Midbrain (tissue), 1 donor: ENCODE measurements at places on chromosomes 12 and 14.

GRCh38 chr12:110355073-110355472, 48.4 kb downstream of the ANAPC7 start:
- no peak for DNase-seq

DNA sequence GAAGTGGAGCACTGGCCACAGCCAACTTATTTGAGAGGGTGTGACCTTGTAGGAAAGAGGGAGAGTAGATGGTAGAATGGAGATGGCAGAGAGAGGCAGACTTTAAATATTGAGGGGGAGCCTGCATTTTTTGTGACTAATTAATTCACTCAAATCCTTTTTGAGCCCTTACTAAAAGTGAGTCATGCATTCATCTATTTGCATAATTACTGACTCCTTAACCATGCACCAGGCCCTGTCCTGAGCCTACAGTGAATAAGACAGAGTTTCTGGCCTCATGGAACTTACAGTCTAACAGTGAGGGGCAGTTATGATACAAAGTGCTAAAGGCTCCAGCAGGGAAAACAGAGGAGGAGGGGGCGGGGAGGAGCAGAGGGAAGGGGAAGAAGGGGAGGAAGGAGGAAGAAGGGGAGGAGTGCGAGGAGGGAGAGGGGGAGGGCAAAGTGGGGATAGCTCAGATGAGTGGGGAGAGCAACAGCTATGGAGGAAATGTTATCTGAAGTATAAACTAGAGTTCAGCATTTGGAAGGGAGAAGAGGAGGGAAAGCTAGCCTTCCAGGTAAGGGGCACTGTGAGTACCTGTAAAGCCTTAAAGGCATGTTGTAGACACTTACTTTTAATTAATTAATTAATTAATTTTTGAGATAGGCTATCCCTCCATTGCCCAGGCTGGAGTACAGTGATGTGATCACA, 7.5 kb upstream of the CTDSP2 start:
- DNase-seq, result no peak

DNA sequence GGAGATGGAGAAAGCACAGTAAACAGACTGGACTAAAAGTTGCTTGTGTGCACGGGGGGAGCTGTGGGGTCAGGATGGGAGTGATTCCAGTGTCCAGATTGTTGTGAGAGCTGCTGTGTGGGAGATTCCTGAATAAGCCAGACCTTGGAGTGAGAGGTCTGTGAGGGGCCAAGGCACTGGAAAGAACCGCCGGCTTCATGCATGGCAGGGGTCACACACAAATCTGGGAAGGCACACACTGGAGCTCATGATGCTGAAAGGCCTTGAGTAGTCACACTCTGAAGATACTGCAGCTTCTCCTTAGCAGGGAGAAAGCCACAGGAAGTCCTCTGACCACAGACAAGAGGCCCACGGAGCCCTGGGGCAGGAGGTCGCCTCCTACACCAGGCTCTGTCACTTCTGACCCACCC, 23.1 kb downstream of the ADCY6 start:
- no peak for DNase-seq

GRCh38 chr12:68374307-68374982, 42.3 kb upstream of the MDM1 start:
- DNase-seq, result no peak

DNA sequence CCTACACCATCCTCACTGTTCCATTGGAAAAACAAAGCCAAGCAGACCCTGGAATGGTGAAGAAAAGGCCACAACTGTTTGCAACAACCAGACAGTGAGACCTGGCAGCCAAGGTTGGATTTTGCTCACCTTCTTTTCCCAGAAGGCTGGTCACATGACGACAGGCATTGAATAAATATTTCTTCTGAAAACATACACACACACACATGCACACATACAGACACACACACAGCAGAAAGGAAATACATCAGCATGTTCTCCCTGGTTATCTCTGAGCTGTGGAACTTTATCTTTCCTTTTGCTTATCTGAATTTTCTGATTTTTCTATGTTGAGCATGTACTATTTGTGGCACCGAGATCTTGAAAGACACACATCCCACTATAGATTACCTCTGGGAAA, 38.0 kb upstream of the CCDC60 start:
- DNase-seq, result no peak

GRCh38 chr12:47080725-47081502, 1.2 kb upstream of the AMIGO2 start:
- peak; percentile 36 for DNase-seq

- no peak for DNase-seq
These were observed 61.1 kb downstream of the NINJ2 start for GRCh38 chr12:601976-602699.

- DNase-seq, result no peak
These were observed 313.2 kb upstream of the DIO3 start for GRCh38 chr14:101247842-101248725.

DNA sequence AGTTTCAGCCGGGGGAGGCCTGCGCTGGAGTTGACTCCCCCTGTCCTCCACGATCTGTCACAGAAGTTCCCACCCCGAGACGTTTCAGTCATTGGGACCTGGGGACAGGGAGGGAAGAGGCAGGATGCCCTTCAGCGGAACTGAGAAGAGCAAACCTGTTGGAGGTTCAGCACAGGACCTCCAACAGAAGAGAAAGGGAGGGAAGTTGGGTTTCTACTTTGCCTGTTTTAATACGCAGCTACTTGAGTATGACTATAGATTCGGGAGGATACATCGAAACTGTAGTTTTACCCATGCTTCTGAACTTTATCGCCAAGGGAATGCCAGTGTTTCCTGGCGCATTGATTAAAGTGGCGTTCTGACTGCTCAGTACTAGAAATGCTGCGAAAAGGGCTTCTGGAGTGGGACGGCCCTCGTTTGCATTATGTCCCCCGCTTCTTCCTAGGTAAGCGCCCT, 2.3 kb upstream of the DUSP6 start:
- no peak for DNase-seq

DNA sequence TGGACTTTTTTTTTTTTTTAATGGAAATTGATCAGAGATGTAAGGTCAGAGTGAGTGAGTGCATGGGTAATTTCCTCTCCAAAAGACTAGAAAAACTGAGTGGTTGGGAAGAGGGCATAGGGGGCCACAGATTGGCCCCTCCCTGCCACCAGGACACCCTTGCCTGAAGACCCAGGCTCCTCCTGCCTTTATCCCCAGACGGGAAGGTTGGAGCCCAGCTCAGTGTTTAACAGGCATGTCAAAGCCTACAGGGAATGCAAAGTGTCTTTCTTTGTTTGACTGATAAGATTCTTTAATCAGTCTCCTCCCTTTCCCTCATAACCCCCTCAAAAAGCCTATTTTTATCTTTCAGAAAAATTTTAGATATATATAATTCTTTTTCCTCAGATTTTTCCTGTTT, 50.3 kb downstream of the IRAK3 start:
- DNase-seq, result no peak

DNA sequence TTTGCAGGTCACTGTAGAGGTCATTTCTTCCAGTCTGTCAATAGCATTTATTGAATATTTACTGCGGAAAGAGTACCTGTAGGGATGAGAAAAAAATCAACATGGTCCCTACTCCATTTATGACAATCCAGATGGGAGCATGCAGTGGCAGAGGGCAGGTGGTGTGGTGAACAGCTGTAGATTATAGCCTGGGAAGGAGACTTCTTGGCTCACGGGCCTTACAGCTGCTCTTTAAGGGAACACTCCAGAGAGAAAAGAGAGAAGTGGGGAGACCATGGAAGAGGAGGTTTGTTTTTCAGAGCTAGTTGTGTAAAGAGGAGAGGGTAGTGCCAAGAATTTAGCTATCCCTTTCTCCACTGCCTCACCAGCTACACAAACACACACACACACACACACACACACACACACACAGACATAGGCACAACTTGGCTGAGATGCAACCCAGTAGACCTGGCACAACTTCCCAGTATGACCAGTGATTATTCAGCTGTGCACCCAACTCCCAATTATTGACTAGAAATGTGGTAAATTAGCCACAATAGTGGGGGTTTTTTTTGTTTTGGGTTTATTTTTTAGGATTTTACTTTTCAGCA, 41.0 kb downstream of the GPHB5 start:
- DNase-seq, result no peak

DNA sequence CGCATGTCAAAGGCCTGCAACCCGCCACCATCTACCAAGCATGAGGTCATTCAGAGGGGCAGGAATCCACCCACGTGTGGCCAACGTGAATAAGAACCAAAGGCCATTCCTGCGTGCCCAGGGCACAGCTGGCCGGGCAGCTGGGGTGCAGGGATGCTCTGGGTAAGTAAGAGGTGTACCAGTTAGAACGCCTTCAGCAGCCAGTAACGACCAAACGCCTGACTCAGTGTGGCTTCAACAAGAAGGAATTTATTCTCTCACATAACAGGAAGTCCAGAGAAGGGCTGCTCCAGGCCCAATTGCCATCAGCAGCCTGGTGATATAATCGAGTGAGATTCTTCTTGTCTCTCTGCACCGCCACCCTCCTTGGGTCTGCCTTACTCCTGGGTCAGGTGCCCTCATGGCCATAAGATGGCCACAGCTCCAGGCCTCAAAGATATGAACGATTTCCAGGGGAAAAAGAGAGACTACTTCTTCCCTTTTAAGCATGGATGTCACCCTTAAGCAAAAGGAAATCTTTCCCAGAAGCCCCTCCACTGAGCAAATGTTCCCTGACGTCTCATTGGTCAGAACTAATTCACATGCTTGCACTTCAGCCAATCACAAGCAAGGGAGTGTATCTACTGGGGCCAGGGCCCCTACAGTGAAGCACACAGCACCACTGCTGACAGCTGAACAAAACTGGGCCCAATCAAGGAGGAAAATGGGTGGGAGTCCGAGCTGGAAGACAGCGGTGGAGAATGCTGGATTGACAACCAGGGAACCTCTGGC, 7.3 kb downstream of the TTC7B start:
- no peak for DNase-seq

DNA sequence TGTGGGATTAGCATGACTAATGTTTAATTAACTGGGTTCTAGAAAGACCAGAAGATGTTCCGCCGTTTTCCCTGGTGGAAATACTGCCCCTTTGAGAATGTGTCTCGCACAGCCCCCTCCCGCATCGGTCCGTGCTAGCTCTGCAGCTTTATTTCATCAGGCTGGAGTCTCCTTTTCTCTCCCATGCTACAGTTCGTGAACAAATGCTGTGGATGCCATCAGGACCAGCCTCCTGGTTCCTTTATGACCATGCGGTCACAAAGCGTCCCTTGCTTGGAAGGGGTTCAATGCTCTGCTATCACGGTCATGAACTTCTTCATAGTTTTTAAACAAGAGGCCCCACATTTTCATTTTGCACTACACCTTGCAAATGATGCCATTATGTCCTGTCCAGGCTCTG, 157.7 kb upstream of the TMEM132C start:
- DNase-seq, result no peak

DNA sequence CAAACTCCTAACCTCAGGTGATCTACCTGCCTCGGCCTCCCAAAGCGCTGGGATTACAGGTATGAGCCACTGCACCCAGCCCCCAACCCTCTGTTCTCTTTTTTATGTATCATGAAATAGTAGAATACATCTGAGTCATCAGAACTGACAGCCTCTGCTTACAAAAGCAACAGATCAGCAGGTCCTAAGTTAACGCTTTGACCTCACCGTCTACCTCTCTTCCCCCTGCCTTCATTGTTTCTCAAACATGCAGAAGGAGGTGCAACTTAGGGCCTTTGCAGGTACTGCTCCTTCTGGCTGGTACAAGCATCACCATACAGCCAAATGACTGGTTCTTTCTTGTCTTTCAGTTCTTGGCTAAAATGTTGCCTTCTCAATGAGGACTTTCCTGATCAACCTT, 249.2 kb downstream of the PAWR start:
- DNase-seq, result no peak

DNA sequence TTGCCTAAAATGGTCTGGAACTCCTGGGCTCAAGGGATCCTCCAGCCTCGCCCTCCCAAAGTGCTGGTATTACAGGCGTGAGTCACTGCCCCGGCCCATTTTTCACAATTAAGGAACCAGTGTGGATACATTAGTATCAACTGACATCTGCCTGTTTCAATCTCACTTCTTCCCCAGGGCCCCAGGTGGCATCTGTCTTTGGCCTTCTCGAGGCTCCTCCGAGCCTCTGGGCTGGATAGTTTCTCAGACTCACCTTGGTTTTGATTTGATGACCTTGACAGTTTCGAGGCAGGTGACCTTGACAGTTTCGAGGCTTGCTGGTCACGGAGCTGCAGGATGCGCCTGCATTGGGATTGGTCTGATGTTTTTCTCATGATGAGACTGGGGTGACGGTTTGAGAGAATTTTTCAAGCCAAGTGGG, 41.0 kb upstream of the NCOR2 start:
- DNase-seq, result no peak

DNA sequence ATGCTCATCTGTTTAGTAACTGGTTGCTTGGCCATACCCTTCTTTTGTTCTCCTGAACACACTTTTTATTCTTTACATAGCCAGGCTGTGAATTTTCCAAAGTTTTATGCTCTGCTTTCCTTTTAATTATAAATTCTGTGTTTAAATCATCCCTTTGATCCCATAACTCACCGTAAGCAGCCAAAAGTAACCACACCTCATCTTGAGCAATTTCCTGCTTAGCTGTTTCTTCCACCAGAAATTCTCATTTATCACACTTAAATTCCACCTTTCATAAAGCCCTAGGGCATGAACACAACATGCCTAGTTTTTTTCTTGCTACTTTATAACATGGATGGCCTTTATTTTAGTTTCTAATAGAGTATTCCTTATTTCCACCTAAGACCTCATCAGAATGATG, 510.7 kb downstream of the C12orf50 start:
- DNase-seq, result no peak

DNA sequence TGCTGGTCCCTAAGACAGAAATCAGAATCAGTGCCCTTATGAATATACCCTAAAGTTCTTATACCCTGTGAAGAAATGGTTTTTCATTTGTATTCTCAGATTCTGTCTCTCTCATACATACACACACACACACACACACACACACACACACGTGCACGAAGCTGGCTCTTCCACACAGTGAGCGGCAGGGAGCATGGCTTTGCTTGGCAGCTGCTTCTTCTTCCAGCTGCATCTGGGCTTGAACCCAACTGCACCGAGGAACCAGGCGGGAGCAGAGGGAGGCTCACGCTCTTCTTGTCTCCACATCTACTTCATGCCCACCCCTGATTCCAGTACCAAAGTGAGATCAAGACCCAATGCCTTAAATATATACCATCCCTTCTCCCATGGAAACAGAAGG, 19.4 kb downstream of the GRIN2B start:
- peak; percentile 10 for DNase-seq
